ENCODE measurements at places on chromosomes 1 and 21. TPM values are rescaled to one million over a fixed set of nuclear protein-coding genes. Genes with fewer than 3 reads are reported as not detected.

- no peak for DNase-seq
Measured at GRCh38 chr1:110130113-110130591, 17.9 kb downstream of the UBL4B start.

GRCh38 chr1:20192364-20192763 is 6.0 kb upstream of the PLA2G2C start:
- no peak for DNase-seq

DNA sequence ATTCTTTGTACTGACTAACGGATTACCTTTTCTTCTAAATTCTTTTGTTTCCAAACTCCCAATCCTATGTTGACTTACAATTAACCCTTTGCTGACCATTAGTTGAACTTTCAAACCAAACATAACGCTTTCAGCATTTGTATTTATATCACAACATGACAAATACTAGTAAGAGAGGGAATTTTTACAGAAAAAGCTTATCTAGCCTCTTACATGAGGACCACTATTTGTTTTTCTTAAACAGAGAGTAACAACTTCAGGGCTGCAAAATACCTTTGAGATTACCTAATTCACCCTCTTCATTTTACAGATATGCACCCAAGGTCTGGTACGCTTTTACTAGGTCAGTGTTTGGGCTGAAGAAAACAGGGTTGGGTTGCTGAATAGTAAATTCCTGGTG is 45.0 kb upstream of the CXADR start:
- no peak for DNase-seq

DNA sequence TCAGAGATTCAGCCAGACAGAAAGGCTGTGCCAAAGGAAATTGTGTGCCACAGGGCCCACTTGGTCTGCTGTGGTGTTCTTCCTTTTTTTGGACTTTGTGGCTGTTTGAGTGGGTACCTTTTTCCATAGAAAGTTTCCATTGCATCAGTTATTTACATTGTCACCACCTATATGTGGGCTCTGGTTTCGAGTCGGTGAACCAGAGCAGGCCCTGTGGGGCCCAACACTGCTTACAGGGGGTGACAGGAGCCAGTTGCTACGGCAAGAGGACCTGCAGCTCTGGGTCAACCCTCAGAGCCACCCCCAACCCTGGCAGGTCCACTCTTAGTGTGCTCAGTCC is 157.0 kb upstream of the EDN2 start:
- no peak for DNase-seq

DNA sequence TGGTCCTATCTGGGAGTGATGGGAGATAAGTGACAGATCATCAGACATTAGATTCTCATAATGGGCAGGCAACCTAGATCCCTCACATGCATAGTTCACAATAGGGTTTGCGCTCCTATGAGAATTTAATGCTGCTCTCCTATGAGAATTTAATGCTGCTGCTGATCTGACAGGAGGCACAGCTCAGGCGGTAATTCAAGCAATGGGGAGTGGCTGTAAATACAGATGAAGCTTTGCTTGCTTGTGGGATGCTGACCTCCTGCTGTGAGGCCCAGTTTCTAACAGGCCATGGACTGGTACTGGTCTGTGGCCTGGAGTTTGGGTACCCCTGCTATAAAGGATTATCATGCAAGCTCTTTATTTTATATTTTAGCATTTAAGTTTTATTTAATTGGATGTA is 72.0 kb downstream of the ZMYM4 start:
- DNase-seq: no peak

DNA sequence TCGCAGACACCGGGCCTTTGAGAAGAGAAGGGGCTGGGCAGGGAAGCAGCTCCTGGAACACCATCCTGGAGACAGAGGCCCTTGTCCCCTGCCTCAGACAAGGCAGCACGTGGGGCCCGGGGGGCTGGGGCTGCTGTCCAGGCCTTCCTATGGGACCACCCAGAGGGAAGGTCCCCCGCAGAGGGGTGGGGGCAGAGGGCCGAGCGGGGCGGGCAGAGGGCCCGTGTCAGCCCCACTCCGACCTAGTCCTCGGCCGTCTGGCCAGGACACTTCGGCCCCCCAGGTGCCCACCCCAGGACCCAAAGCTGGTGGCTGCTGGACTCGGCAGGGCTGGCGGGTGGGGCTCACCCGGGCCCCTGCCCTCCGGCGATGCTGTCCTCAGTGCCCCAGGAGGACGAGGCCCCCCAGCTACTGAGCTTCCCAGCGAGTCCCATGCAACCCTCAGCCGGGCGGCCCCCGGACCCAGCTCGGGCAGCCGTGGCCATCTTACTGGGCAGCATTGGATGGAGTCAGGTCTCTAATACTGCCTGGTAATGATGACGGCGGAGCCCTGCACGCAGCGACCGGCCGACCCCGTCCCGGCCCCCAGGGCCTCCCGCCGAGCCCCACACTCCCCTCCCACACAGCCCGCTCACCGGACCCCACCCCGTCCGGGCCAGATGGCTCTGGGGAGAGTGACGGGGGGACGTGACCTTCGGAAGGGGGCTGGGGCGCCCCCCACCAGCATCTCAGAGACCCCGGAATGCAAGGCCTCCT is 6.9 kb upstream of the TTLL10 start:
- no peak for DNase-seq

DNA sequence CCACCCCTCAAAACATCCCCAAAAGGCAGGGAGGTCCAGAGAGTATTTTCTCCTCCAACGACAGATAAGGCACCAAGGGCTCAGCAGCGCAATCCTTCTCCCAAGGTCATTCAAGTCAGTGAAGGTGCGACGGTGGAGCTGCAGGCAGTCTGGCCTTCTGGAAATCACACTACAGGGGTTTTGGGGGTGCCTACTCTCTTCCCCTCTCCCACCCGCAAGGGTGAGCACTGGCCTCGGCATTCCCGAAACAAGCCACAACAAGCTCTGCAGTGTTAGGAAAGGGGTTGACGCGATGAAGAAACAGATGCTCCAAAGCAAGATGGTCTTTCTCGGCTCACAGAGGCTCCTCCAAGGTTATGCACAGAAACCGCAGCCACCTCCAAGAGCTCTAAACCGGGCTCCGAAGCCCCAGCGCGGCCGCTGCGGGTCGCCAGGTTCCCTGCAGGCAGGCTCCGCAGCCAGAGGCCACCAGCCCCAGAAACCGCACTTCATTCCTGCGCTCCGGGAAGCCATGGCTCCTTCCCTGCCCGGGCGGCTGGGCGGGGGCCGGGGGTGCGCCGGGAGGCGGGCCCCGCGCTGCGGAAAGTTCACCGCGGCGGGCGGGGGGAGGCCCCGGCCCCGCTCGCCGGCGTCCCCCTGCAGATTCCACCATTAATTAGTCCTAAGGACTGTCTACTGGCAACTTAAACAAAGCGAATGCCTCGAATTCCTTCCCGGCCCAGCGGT is 1.1 kb downstream of the LUZP1 start:
- DNase-seq: no peak

- DNase-seq: no peak
Measured at GRCh38 chr1:36387141-36387949, 1.6 kb upstream of the STK40 start.

- DNase-seq: no peak
Measured at GRCh38 chr1:50661626-50662025, 238.4 kb upstream of the DMRTA2 start.

- no peak for DNase-seq
Measured at GRCh38 chr1:14128096-14128495, 428.1 kb downstream of the PRDM2 start.

GRCh38 chr1:186179231-186179630 is 195.8 kb downstream of the TPR start:
- DNase-seq: no peak

DNA sequence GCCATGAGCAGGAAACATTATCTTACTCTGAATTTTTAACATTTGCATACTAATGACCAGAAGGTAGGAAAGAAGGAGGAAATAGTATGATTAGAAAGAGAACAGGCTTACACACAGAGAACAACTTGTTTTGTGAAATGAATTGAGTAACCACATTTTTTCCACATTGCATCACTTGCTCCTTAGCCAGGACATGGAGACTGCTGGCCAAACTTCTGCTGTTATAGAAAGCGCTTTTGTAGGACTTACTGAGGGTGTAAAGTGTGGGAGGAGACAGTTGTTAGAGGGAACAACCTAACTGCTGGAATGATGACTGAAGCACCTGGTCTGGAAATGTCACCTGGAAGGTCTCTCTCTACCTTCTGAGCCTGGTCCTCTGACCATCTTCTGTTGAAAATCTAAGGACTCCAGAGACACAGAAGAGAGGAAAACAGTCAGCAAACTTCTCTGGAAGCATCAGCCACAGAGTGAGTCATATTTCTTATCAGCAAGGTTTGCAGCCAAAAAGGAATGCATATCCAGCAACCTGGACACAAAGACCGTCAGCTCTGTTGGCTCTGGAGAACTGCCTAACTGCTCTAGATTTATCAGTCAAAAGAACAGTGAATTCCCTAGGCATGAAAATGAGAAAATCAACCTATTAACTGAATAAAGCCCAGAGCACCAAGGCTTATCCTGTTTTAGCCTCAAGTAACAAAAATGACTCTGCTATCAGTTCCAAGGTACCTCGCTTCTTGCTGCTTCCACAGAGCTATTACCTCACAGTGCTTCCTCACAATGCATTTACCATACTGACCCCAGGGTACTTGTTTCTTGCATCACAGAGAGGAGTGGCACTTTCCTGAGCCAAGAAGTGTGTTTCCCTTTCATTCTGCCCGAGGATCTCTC is 88.0 kb upstream of the SLFNL1 start:
- no peak for DNase-seq

- no peak for DNase-seq
Measured at GRCh38 chr1:10789047-10789791, 7.2 kb downstream of the CASZ1 start.

GRCh38 chr1:7351649-7352048 is 419.4 kb upstream of the VAMP3 start:
- no peak for DNase-seq

- DNase-seq: no peak
Measured at GRCh38 chr1:86423873-86424272, at the start of gene CLCA2. Gene CLCA2 (plus strand): TSS chr1:86424171. CDS start chr1:86424248, 77 bp downstream.

- DNase-seq: no peak
Measured at GRCh38 chr1:183418696-183419095, 516 bp upstream of the NMNAT2 start.

The DCDC2B gene
- polyA plus RNA-seq: 0.74 TPM

The IFNLR1 gene
- 4.3 TPM for polyA plus RNA-seq
